ENCODE measurements at places on chromosomes 12 and 14.

- DNase-seq, result no peak
Measured at GRCh38 chr12:51972849-51973273, 21.4 kb downstream of the ACVR1B start.

- DNase-seq, result no peak
Measured at GRCh38 chr12:114864837-114865551, 181.0 kb upstream of the TBX3 start.

- no peak for DNase-seq
Measured at GRCh38 chr14:58607952-58608317, 29.8 kb upstream of the DACT1 start.

DNA sequence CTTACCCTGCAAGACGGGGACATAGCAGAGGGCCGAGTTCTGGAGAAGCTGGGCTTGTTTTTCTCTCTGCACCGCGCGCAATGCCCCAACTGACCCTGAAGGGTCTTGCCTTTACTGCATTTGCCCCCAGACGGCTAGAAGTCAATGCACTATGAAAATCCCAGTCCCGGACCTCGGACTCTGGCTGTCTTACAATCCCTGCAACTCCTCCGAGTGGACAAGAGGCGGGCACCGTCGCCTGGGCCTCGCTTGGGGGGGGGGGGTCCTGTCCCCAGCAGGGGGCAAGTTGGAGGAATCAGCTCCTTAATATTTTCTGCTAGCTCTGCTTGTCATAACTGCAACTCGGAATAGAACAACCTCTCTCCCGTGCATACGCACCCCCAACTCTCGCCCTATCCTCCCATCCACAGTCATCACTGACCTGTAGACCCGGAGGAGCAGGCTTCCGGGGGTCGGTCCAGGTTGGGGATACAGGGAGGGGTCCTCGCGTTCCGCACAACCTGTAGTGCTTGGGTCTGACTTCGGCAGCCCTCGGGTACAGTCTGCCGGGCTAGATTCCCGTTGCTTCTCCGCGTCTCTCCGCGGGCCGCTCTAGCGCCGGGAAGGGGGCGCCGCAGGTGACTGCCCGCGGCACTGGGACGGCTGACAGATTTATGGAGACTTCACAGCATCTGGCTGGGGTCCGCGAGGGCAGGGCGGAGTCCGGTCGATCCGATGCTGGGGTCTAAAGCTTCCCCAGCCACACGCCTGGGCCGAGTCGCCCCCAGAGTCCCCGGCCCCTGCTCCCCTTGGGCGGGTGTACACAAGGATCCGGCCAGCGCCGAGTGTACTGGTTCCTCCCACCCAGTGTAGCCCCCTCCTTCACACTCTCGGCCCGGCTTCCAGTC lies 3.3 kb upstream of the PAX9 start:
- no peak for DNase-seq

DNA sequence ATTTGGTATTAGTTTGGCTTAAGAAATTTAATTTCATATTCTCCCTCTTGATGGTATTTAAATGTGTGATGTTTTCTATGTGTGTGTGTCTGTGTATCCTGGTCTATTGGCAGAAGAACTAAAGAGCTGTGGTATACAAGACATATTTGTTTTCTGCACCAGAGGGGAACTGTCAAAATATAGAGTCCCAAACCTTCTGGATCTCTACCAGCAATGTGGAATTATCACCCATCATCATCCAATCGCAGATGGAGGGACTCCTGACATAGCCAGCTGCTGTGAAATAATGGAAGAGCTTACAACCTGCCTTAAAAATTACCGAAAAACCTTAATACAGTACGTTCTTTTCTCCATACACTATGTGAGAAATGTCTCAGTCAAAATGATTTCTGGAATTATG lies 14.6 kb downstream of the CDKN3 start:
- no peak for DNase-seq

- no peak for DNase-seq
Measured at GRCh38 chr14:59507752-59508103, 23.4 kb downstream of the JKAMP start.

DNA sequence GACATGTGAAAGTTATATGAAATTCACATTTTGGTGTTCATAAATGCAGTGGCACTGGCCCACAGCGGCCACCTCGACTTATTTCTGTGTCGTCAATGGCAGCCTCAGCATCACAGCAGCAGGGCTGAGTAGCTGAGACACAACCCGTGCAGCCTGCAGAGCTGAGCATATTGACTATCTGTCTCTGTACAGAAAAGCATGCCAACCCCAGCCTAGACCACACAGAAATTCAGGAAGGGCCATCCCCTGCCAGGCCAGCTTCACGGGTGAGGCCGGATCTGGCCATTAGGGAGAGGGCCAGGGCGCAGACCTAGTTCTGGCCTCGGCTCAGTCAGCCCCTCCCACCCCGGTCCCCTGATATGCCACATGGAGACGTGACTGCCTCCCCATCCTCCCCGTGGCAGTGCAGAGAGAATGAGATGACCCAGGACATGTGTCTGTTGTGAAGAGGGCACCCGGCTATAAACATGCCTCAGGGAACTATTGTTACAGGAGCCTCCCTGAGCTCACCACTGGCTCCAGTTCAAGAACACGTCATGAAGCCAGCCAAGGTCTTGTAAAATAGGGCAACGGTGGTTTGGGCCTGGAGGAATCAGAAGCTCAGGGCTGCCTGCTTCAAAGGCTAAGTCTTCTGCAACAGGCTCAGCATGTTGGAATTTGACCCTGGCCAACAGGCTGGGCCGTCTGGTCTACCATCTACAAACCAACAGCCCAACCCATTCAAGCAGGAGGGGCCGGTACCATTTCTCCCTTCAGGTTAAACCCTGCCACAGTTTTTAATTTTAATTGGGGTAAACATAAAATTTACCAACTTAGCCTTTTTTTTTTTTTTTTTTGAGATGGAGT lies 25.5 kb downstream of the SCARB1 start:
- no peak for DNase-seq

DNA sequence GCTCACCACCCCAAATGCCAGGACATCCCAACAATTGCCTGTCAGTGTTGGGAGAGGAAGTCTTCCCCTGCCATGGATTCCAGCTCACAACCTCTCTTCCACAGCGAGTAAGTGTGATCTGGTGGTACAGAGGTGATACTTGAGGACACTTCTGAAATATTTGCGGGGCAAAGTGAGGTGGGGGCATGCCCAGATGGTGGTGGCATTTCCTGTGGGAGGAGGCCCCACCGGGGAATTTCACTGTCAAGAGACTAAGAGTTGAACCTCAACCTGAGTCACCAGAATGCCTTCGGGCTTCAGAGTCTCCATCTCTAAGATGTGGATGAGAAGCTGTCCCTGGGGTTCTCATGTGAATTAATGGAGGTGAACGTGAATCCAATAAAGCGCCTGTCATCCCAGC lies 122.3 kb upstream of the RFLNA start:
- no peak for DNase-seq

- DNase-seq, result no peak
Measured at GRCh38 chr12:131135786-131136538, 182.3 kb downstream of the ADGRD1 start.

DNA sequence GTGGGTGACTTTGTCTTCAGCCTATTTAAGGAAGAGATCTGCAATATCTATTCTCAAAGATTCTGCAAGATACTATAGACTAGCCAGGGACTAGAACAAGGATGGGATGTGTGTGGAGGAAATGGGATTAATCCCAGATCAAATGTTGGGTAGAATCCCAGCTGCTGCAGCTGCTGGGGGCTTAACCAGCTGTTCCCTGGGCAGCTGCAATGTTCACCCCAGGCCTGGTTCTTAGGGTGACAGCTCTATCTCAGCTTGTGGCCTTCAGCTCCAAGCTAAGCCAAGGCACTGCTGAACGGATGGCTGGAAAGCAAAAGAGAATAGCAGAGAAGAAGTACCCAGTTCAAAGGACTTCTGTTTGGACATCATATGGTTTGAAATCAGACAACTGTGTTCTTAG lies 10.0 kb upstream of the RHEBL1 start:
- DNase-seq, result no peak

- DNase-seq, result no peak
Measured at GRCh38 chr12:55624056-55624455, 12.6 kb upstream of the OR10P1 start.

DNA sequence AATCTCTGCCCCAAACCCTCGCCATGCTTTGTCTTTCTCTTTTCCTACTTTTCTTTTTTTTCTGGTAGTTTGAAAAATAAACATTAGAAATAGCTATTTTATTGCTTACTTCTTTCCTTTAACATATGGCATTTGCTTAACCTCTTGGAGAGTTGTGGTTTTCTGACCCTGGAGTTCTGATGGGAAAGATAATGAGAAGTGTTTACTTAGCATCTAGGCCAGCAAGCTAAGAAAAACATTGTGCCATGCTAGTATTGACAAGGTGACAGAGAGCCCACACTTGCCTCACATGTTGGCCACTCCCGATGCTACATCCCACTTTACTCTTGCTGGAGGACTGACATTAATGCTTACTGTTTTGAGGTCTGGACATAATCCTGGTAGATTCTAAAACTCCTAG lies 886.2 kb downstream of the DIO2 start:
- DNase-seq, result no peak

DNA sequence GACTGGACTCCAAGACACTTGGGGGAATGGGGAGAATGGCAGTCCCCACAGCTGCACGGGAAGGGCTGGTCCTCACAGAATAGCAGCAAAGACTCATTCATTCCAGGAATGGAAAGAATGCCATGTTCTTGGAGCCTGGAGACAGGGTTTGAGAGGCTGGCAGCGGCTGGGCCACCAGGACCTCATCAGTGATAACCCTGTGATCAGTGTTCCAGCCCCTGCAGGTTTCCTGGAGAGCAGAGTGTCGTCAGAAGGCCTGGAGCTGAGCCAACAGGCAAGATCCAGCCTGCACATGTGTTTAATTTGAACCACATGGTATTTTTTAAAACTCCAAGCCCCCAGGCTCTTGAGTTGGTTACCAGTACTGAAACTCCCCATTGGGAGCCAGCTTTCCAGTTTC lies 11.3 kb downstream of the BDKRB1 start:
- no peak for DNase-seq

DNA sequence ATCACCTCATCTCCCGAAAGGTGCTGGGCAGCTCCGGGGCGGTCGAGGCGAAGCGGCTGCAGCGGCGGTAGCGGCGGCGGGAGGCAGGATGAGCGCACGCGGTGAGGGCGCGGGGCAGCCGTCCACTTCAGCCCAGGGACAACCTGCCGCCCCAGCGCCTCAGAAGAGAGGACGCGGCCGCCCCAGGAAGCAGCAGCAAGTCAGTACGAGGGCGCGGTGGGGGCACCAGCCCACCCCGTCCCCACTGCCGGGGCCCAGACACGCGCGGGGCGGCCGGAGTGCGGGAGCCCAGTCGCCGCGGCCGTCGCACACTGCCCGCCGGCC lies 862 bp downstream of the HMGA2 start:
- no peak for DNase-seq

GRCh38 chr12:9730591-9730990 lies 2.3 kb downstream of the CLECL1 start:
- no peak for DNase-seq

GRCh38 chr14:66495218-66496098 lies 9.3 kb downstream of the CCDC196 start:
- no peak for DNase-seq

- no peak for DNase-seq
Measured at GRCh38 chr14:80269353-80269925, 58.1 kb upstream of the DIO2 start.

DNA sequence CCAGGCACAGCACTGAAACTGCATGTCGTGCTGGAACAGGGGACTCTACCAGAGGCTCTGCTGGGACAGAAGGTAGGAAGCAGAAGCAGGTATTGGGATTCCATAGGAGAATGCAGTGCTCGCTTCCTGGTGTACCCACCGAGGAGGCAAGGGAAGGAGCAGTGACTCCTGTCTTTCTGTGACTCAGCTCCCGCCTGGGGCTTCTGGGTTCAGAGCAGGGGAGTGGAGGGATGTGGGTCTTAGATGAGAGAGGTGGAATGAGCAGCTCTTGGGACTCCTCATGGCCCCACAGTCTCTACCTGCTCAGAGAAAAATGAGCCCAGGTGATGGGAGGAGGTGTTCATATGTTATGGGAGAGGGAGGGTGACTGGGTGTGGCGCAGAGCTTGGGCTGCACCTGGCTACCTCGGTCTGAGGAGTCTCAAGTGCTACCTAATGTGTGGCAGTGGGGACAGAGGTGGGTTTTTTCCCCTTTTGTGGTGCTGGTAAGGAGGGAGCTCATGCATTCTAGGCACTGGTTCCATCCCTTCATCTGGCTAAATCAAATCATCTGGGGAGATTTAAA lies 26.3 kb downstream of the WNT5B start:
- no peak for DNase-seq

GRCh38 chr12:52631676-52632459 lies 13.5 kb upstream of the KRT73 start:
- DNase-seq, result no peak

DNA sequence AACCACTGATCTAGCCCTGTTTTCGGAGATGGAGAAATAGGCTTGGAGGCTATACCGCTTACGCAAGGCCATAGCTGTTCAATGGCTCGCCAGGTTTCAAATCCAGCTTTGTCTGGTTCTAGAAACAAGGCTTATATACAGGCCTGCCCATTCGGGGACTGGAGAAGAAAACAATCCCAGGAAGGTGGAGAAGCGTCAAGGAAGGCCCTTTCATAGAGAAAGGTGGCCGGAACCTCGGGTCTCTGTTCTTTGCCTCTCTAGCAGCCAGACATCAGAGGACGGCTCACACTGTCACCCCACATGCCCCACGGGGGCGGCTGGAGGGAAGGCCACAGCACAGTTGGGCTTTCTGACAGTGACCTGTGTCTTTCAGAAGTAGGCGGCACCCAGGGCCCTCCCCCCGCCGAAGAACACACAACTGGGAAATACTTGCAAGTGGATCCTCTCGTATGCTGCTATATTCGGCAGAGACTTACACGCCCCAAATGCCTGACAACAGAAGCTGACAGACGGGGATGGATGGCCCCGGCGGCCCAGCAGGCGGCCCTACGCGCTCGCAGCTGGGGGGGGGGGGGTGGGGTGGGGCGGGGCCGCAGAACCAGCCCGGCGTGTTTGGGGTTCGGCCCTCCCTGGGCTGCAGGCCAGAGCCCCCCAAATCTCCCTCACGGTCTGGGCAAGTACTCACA lies 4.5 kb upstream of the SETD1B start:
- no peak for DNase-seq

DNA sequence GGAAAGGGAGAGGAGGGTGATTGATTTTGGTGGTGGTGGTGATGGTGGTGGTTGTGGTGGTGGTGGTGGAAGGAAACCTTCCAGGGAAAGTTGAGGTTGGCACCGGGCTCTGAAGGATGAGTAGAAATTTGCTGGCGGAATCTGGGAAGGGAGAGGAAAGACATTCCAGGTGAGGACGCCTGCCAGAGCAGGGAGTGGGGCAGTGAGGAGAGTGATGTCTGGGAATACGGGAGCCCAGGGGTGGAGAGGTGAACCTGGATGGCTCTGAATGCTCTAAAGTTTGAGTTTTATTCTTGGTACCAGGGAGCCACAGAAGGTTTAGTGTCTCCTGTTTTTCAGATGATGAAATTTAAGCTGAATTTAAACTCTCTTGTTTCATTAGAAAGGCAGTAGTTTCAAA lies 16.0 kb downstream of the CHST11 start:
- no peak for DNase-seq

DNA sequence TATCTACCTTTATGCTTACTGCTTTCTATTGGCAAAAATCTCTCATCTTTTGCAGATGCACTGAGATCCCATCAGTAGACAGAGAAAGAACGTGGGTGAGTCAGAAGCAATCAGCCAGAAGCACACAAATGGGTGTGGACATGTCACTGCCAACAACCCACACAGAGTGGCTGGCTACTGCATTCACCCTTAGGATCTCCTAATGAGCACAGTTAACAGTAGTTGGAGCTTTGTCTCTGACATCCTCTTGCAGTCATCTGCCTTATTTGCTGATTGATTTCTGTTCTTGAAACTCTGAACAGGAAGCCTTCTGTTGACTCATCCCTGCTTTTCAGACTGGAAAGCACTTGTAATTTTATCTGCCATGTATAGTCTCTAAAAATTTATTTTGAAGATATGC lies 117.2 kb downstream of the RGS6 start:
- no peak for DNase-seq

GRCh38 chr14:67875175-67876006 lies 55.8 kb downstream of the RAD51B start:
- DNase-seq, result no peak

Measured in stimulated activated CD4-positive, alpha-beta T cell treated with anti-CD3 and anti-CD28 coated beads, Interleukin-1b, Interleukin-23, amount 100 ng/mL, for 1 hour (primary cell).